Psoas muscle (tissue), 8 donors: ENCODE measurements at places on chromosomes 11 and 22.

DNA sequence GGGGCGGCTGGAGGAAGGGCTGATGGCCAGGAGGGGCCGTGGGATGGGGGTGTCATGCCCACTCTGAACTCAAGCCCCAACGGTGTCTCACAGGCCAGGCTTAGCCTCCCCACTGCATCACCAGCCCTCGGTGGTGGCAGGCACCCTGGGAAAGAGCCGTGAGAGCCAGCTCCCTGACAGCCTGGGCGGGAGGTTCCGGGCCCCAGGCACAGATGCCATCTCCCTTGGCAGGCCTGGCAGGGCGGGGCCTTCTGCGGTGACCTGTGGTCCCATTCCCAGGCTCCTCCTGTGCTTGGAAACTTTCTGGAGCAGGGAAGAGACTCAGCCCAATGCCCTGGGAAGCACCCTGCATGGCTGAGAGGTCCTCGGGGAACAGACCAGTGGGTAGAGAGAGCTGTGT is 4.8 kb downstream of the PHLDA2 start:
- no peak for DNase-seq

GRCh38 chr22:23363683-23364082 is 183.4 kb downstream of the BCR start:
- no peak for DNase-seq

DNA sequence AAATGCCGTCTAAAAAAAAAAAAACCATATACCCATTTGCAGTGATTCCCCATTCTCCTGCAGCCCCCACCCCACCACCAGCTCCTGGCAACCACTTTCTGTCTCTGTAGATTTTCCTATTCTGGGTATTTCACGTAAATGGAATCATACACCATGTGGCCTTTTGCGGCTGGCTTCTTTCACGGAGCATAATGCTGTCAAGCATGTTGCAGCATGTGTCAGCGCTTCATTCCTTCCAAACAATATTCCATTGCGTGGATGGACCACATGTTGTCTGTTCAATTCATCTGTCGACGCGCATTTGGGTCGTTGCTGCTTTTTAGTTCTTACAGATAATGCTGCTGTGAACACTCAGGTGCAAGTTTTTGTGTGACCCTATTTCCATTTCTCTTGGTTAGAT is 14.8 kb upstream of the EMID1 start:
- DNase-seq = no peak

DNA sequence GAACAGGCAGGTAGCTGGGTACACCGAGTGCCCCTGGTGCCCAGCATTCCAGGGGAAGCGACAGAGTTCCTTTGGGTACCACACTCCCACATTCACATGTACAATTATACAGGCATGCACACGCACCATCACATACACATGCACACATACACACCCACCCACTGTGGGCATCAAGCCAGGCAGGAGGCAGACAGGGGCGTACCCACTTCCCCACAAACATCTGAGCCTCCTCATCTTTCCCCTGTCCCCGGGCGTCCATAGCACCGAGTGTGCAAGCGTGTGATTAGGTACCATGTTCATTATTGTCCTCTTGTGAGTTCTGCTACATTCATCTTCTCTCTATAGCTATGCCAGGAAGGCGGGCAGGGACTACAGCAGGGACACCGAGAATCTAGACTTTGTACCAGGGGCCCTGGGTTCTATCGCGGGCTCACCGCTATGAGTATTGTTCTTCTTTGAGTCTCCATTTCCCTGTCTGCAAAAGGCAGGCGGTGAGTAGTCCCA is 2.1 kb upstream of the CARD10 start:
- no peak for DNase-seq

- DNase-seq = no peak
These were observed 534.0 kb upstream of the B3GAT1 start for GRCh38 chr11:134945993-134946392.

DNA sequence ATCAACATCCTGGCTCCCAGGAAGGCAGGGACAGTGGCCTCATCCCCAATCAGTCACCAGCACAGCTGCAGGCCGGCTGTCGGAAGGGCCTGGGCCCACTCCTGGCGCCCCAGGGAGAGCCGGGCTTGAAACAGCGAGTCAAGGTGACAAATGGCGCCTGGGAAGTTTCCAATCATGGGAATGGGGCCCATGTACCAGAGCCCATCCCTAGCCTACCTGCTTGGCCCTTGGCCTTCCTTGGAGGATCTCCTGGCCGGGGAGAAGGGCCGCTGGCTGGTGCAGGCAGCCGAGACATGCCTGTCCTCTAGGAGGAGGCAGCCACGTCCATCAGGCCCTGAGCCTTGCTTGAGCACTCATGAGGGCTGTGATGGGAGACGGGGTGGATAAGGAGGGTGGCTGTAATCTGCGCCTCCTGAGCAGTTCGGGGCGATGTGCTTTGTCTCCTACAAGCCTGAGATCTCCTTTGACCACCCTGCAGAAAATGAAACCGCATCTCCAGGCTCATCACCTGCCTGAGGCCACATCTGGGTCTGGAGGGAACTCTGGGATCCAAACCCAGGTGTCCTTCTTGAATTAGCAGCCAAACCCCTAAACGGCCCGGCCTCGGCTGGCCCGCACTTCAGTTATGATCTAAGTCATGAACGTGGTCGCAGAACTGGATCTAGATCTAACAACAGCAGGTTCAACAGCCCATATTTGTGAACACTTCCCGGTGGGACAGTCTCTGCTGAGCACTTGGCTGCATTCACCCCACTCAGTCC is 862.0 kb downstream of the TBC1D22A start:
- DNase-seq = no peak

- no peak for DNase-seq
These were observed 11.6 kb downstream of the GGT5 start for GRCh38 chr22:24233235-24233634.

- DNase-seq = no peak
These were observed 23.6 kb upstream of the ETS1 start for GRCh38 chr11:128610721-128611617.

- DNase-seq = no peak
These were observed 21.6 kb downstream of the C11orf86 start for GRCh38 chr11:66996609-66997273.

GRCh38 chr11:67082071-67082791 is 25.6 kb downstream of the RHOD start:
- DNase-seq = no peak

GRCh38 chr11:69489031-69489745 is 7.7 kb downstream of the LINC01488 start:
- peak; percentile 57 for DNase-seq

DNA sequence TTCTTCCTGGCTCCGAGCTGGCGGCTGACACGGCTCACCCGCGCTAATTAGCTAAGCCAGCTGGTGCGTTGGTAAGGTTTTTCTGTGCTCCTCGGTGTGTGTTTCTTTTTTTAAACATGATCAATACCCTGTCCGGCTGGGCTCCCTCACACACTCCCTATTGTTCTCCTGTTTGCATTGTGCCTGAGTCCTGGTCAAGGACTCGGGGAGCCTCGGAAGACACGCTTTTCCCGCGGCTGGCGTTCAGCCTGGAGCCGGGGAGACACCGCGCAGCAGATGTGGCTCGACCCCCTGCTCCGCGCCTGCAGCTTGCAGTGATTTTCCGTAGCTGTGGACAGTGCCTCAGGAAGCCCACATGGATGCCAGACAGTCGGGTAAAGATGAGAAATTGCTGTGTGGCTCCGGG is 454.9 kb upstream of the CADM1 start:
- no peak for DNase-seq

- DNase-seq = no peak
These were observed 12.6 kb downstream of the ZDHHC5 start for GRCh38 chr11:57680552-57680874.

DNA sequence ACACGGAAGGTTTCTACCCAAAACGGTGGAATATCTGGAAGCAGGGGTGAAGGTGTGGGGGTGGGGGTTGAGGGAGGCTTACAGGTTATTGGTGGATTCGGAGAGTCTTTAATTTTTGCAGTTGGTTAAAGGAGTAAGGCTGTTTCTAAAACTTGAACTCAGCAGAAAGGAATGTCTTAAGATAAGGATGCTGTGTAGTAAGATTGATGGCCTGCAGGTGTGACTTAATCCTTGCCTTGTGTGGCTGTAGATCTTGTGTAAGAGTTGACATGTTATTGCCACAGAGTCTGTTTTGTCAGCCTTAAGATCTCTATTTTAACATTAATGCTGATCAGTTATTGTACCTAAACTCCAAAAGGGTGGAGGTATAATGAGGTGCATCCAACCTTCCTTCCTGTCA is 16.4 kb upstream of the OR6M1 start:
- DNase-seq = no peak

DNA sequence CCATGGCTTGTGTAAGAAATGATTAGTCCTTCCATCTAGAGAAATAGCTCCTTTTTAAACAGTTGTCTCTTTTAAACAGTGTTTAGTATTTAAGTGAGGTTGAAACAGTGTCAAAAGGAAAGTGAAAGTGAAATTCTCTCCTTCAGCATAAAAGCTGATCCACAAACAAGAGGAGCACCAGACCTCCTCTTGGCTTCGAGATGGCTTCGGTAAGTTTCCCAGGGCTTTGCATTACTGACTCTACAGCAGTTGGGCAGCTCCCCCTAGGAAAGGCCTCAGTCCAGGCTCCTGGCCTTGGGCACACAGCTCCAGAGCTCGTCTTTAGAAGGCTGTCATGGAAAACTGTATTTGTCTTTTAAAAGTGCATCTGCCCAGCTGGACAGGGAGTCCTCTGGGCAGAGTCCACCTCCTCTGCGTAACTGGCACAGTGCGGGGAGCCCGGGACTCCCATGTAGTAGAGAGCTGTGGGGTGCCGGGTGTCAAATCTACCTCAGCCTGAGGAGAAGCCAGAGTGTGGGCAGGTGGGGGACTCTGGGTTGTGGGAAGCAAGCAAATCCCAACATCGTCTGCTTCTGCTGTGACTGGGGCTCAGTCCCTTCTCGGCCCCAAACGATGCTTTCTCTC is at the start of gene PLAAT4:
Gene PLAAT4, plus strand, starts transcription at position 140 of the 624 bp plus-strand sequence. Its CDS starts 61 bp downstream, at position 201.
- no peak for DNase-seq

DNA sequence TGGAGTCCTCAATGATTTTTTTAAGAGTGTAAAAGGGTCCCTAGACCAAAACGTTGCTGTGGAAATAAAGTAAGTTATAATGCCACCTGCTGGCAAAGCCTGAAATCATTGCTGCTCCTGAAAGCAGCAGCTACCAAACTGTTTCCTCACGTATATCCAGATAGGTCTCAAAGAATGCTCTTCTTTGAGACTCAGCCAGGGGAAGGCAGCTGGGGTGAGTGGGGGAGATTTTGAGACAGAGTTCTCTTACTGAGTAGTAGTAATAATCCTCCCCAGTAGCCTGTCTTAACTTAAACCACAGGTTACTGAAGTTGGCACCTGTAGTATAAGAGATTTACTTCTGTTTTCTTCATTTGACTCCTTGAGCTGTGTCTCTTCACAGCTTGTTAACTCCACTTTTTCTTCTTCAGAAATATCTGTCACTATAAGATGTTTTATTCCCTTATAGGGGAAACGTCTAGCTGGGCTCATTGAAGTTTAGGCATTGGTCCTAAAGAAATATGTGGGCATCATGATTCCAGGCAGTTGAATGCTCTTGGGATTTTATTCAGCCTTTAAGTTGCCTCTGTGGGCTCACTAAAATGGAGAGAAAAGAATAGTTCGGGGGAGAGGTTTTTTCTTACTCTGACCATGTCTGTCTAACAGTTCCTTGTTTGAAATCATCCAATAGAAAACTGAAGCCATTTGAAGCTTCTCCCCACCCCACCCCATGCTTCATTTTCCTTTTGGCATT is 77.9 kb downstream of the BTBD10 start:
- DNase-seq = no peak

DNA sequence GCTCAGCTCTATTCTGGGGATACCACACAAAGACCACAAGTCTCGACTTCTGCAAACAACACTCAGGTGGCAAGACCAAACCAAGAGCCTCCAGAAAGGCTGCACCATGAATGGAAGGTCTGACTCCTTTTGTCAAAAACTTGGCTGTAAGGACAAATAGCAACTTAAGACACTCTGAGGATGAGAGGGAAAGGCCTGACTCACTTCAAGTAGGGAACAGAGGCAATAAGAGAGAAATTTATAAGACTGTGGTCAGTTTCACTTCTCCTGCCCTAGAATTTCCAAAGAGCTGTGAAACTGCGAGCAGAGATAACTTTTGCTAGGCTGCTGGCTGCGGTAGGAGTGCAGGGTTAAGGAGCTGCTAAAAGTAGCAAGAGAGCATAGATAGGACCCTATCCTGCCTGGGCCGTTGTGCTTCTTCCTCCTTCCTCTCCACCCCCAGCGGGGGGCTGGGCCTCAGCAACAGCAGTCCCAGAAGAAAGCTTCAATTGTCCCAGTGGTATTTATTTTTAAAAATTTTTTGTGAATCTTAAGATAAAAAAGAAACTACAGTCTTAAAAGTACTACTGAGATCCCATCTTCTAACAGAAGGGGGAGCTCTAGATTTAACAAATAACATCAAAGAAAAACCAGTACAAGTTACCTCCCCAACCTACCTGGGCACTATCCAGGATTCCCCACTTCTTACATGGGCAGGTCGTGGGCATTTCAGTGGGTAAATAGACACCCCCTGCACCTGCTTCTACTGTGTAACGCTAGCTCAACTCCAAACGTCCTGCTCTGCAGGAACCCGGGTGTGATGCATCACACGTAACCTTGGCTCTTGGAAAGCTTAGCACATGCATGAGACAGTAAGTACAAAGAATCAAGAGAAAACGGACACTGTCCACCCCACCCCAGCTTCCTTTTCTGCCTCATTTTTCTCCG is 66.4 kb downstream of the SGSM3 start:
- no peak for DNase-seq

DNA sequence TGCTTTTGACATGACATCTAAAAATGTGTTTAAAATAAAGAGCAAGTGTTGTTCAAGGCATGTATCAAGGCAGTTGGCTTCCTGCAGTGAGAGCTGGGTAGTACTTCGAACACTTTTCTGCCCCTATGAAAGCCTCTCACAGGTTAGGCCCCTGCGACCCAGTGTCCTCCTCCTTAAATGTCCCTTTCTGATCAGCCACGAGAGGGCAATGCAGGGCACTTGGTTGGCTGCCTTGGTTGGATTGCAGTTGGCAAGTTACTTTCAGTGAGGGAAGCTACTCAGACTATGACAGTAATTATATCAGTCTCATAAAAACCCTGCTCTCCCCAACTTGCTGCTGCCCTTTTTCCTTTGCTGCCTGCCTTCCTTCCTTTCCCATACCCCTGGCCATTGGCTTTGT is 743.8 kb downstream of the NTM start:
- DNase-seq = no peak

- DNase-seq = no peak
These were observed 40.5 kb downstream of the GGTLC2 start for GRCh38 chr22:22684580-22685561.

DNA sequence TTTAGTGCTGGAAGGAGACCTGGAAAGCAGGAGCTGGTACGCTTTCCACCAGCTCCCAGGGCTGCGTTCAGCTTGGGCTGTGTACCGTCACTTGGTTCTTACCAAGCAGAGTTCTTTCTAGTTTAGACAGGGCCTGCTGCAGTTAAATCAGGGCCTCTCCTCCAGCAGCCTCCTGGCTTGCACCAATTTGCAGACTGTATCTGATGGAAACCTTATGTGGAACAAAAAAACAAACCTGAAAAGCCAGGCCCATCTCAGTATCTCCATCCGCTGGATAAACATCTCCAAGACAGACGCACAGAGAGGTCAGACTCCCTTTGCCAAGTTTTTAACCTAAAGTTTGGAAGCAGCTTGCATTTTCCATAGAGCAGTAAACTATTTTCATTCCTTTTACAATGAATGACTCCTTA is 288.6 kb upstream of the SORL1-AS1 start:
- DNase-seq = no peak
